AML-193 (cell line): ENCODE measurements at places on chromosomes 6 and 20.

DNA sequence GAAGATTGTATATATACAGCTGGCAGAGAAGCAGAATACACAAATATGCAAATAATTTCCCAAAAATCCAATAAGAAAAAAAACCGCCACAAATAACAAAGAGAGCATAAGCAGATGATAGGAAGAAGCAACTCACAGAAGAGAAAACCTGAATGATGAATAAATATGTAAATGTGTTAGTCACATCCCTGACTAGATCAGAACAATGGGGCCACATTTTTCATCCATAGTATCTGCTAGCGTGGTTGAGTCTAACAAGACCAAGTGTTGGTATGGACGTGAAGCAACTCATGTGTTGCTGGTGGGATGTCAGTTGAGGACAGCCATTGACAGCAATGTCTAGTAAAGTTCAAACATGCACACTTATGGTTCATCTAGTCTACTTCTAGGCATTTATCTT, 3.9 kb upstream of the SLC22A3 start:
- no peak for DNase-seq

DNA sequence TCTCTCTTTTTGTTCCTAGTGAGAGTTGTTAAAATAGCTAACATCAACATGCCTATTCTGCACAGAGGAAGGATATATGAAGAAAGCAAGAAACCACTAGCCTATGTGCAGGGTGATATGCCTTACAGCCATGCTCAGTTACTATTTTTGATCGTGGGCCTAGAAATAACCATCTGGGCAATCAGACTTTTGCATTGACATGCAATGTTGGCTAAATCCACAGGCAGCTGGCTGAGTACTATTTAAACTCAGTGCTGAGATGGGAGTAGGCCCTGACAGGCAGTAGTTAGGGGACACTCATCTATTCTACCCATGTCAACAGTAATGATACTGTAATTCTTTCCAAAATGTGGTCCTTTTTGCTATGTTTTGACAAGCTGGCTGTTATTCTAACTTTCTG, 89.6 kb downstream of the HDGFL1 start:
- no peak for DNase-seq

DNA sequence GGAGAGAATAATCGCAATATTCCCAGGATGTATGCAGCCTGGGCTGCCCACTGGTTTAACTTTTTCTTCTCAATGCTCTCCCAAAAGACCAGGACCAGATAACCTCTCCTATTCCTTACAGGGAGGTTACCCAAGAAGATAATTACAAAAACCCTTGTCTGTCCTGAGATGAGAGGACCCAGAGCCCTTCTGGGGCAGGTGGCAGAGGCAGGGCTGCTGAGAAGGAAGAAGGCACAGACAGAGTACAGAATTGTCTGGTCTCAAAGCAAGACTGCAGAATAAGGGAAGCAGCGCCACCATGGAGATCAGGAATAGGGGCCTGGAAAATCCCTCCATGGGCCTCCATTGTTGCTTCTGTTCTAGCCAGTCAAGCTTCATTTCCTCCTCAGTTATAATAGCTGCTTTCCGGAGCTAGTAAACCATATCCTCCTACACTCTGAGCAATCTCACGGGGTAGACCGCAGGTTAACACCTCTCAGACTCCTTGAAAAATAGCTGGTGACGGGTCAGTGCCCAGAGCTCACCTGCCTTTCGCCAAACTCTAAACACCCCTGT, 463 bp upstream of the HLA-DMB start:
- peak; percentile 19 for DNase-seq

- DNase-seq: no peak
Measured at GRCh38 chr6:7899101-7899888, 11.3 kb downstream of the TXNDC5 start.

DNA sequence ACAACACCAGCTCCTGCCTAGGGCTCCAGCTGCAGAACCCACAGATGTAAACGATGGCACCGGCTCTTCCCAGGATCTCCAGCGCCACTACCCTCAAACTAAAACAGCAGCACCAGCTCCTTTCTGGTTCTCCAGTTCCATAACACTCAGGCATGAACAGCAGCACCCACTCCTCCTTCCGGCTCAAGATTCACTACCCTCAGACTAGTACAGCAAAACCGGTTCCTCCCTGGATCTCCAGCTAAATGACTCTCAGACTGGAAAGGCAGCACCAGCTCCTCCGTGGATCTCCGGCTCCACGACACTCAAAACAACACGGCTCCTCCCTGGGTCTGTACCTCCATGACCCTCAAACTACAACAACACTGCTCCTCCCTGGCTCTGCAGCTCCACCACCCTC, 325.0 kb downstream of the PREX1 start:
- no peak for DNase-seq

- no peak for DNase-seq
Measured at GRCh38 chr20:57329608-57330221, at the start of gene SPO11. SPO11 (plus strand) TSS chr20:57329803; CDS start chr20:57329868, 65 bp downstream.

DNA sequence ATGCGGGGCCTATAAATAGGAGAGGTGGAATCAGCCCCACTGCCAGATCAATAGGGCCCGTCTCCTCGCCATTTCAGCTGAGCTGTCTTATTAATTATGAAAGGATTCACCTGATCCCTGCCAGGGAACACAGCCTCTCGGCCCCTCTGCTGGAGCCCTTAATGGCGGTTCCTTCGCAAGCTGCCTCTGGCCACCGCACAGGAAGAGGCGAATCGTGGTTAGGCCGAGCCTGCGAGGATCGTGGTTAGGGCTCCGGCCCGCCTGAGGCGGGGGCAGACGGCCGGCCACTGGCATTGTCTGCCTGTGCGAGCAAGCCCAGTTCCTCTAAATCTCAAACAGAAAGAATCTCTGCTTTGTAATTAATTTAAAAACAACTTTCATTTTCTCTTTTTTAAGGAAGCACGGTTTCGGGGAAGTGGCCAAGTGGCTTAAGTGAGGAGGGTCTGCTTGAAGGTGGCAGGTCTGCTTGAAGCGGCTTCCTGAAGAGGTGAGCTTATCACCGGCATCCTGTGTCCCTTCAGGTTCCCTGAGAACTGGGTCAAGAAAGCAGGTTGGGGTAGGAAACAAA, 9.2 kb downstream of the NRN1 start:
- peak; percentile 84 for DNase-seq

- no peak for DNase-seq
Measured at GRCh38 chr6:75150685-75151412, 55.0 kb downstream of the COL12A1 start.

DNA sequence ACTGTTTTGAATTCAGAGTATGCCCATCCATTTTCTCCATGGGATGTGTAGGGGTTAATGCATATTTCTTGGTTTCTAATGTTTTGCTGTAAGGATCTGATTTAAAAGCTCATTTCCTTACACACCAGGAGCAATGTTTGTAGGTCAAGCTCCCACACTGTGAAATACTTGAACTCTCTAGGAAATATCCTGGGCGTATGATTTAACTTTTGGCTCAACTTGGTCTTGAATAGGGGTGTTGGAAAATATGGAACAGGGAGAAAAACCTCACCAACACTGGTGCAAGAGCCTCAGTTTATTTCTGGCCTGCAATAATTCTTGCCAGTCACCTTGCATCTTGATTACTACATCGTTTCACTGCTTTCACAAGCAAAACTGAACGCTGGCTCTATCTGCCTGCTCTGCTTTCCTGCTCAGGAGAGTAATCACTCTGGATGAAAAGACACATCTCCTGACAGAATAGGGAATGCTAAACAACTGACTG, 25.1 kb upstream of the RFPL4B start:
- no peak for DNase-seq

DNA sequence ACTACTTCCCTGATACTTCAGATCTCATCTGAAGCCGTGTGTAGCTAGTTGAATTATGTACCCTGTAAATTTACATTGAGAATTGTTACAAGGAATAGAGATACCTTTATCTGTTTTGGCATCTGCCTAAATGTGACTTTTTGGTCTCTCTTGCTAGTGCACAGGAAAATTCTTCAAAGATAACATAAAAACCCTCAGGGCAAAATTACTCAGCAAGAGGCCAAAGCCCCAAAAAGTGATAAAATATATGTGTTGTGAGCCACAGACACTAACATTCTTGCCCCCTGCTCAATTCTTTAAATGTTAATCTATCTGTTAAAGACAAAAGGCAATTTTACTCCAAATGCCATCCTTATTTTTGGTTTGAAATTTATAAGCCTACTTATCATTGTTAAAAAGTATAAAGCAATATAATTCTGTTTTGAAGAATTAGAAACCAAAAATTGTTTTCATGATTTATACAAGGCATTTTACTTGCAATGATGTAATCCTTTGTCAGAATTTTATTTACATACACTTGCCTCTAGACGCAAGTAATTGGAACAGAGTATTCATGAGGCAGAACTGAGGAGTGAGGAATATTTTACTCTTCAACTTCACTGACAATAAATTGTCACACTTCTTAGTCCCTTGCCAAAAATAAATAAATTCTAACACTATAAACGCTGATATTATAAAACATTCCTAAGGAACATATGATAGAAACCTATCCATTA, 186.2 kb downstream of the EPM2A start:
- no peak for DNase-seq
